Stromal cell of bone marrow (primary cell): ENCODE measurements at places on chromosomes 12 and 14.
A peak's percentile ranks its signal among the peaks of the same experiment; 100 is the strongest.

- no peak for DNase-seq
Observed at GRCh38 chr12:120101617-120102016, 14.9 kb downstream of the RAB35 start.

GRCh38 chr12:70971001-70971794 is 50.7 kb upstream of the PTPRR start:
- peak; percentile 69 for DNase-seq

GRCh38 chr14:98555440-98555839 is 716.6 kb downstream of the BCL11B start:
- DNase-seq = no peak

GRCh38 chr12:2297658-2298057 is 244.9 kb downstream of the CACNA1C start:
- DNase-seq = no peak

GRCh38 chr14:80940146-80940545 is 1.4 kb downstream of the CEP128 start:
- no peak for DNase-seq

- no peak for DNase-seq
Observed at GRCh38 chr12:6724409-6724797, 557 bp downstream of the COPS7A start.

DNA sequence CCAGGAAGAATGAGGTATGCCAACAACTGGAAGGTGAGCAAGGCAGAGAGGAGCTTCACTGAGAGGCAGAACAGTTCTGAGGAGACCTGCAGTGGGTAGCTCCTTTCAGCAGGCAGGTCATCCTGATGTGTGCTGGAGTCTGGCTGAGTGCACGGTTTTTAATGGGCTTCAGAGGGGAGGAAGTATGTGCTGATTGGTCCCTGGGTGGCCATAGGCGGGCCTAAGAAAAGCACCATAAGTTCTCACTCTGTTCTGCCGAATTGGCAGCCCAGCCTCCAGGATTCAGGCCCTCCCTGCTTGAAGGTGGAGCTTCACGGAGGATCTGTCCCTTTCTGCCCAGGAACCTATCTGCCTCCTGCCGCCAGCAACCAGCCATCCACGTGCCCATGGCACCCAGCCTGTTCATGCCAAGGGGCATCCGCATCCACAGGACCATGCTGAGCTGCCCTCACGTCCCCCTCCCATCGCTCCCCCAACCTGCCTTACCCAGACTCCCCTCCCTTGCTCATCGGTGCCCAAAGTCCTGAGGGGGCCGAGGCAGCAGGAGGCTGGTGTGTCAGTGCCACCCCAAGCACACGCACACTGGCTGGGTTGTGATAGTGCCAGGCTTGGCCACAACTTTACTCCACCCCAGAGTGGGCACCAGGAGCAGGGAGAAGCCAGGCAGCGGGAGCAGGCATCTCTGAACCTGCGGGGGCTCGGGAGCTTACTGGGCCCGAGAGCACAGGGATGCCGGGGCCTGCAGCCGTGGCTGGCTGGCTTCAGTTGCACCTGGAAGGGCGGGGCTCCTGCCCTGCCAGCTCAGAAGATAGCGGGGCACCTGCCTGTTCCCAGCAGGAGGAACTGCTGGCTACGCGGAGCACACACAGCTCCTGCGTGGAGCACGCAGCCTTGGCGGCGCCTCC is 608.4 kb upstream of the FOXG1 start:
- no peak for DNase-seq

GRCh38 chr12:14567351-14568162 is at the start of gene PLBD1:
TSS of gene PLBD1 (minus strand) at chr12:14567883. CDS start at chr12:14567696, 187 bp downstream.
- peak; percentile 13 for DNase-seq

DNA sequence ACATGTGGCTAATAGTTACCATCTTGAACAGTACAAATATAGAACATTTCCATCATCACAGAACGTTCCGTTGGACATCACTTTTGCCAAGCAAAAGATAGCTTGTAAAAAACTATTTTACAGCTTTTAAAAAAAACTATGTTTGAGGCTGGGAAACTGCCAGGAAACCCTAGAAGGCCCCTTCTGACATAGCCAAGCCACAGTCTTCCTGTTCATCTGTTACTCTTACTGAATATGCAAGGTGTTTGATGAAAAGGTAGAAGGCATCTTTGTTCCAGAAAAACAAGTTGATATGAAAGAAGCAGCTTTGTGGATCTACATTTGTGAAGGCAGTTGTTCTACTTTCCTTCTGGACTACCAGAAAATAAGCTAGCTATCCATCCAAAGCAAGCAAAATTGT is 23.6 kb upstream of the WNK1 start:
- DNase-seq = no peak

DNA sequence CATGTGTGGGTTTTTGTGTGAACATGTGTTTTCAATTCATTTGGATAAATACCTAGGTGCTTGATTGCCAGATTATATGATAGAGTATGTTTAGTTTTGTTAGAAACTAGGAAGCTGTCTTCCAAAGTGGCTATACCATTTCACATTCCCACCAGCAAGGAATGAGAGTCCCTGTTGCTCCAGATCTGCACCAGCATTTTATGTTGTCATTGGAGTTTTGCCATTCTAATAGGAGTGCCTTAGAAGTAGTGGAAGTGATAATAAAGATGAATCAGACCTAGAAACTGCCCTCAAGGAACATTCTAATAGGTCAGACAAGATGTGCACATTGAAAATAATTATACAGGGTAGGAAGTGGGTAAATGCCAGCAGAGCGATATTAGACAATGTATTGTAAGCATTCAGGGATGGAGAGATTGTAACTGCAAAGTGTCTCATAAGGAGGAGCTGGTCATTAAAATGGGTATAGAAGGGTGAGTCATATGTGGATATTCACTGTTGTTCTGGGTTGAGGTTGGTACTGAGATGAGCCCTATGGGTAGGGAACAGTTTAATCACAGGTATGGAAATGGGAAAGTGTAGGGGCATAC is 71.4 kb downstream of the MNAT1 start:
- peak; percentile 22 for DNase-seq

DNA sequence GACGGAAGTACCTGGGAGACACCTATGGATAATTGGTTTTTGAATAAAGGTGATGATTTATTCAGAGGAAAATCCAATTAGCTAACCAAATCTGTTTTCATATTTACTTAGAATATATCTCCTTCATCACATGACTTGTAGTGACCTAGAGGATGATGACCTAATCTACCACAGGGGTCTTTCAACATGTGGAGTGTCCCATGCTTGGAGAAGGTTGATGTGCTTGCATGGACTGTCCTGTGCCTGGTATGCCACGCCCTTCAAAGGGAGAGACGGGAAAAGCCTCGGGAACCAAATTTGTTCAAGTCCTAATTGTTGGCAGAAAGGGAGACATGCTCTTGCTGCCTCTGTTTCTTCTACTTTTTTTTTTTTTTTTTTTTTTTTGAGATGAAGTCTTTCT is 11.8 kb upstream of the PAPLN start:
- no peak for DNase-seq

GRCh38 chr12:123991372-123991951 is 18.4 kb downstream of the ZNF664 start:
- no peak for DNase-seq

DNA sequence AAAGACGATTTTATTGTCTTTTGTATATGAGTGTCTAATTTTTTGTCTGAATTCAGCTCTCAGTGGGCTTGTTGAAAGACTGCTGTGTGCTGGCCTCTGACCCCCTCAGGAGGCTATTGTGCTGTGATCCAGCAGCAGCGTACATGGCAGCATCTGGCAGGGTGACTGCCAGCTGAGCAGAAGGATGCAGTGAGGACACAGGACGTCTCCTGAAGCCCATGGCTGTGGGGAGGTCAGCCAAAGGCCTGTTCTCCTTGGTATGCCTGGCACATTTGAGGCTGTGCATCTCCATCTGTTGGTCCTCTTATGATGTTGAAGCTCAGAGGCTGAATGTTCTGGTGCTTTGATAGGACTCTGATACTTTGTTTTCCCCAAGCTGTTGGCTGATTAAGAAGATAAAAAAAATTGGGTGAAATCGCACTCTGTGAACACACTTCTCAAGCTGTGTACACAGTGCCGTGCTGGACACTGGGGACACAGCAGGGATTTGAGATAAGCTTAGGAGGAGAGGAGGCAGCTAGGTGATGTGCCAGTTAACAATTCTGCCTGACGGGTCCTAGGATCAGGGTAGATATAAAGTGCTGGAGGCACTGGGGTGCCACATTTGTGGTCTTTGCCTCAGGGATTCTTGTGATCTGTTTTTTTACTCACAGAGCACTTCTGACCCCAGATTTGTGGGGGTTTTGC is 37.5 kb downstream of the EID3 start:
- DNase-seq = no peak

GRCh38 chr12:113926788-113927187 is 39.3 kb downstream of the RBM19 start:
- no peak for DNase-seq

DNA sequence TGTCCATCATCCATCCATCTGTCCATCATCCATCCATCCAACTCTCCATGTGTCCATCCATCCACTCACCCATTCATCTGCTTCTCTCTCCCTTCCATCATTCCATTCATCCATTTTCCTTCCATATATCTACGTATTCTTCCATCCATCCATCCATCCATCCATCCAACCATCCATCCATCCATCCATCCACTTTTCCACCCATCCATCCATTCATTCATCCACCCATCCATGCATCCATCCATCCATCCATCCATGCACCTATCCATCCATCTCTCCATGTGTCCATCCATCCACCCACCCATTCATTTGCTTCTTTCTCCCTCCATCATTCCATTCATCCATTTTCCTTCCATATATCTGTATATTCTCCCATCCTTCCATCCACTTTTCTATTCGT is 214.0 kb upstream of the RTL1 start:
- no peak for DNase-seq

- DNase-seq = no peak
Observed at GRCh38 chr14:72499746-72500145, 394.2 kb downstream of the DPF3 start.

DNA sequence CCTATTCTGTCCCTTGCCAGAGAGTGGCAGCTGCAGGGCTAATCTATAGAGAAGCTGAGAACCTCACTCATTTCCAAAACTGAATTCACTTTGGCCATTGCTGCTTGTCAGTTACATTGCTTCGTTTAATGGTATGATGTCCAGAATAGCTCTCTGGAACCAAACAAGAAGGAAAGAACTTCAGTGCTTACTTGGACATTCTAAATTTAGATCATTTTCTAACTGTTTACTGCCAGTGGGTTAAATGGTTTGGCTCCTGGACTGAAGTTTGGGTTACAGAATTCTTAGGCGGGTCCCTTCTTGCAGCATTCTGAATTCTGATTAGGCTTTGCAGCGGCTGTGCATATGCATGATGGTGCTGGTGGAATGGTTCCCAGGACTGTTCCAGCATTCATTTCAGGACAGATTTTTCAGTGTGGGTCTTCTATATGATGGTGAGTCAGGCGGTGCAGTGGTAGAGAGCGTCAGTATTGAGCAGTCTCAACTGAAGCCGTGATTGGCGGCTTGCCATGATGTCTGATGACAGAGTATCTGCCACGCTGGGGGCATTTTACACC is 148.7 kb downstream of the DYRK2 start:
- no peak for DNase-seq

DNA sequence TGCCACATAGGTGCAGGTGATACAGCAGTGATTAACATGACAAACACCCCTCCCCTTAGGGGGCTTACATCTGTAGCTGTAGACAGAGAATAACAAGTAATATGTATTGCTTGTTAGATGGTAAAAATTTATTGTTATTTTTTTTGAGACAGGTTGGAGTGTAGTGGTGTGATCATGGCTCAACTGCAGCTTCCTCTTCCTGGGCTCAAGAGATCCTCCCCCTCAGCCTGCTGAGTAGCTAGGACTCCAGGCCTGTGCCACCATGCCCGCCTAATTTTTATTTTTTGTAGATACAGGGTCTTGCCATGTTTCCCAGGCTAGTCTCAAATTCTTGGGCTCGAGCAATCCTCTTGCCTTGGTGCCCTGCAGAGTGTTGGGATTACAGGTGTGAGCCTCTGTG is 19.8 kb downstream of the DIP2B start:
- no peak for DNase-seq

DNA sequence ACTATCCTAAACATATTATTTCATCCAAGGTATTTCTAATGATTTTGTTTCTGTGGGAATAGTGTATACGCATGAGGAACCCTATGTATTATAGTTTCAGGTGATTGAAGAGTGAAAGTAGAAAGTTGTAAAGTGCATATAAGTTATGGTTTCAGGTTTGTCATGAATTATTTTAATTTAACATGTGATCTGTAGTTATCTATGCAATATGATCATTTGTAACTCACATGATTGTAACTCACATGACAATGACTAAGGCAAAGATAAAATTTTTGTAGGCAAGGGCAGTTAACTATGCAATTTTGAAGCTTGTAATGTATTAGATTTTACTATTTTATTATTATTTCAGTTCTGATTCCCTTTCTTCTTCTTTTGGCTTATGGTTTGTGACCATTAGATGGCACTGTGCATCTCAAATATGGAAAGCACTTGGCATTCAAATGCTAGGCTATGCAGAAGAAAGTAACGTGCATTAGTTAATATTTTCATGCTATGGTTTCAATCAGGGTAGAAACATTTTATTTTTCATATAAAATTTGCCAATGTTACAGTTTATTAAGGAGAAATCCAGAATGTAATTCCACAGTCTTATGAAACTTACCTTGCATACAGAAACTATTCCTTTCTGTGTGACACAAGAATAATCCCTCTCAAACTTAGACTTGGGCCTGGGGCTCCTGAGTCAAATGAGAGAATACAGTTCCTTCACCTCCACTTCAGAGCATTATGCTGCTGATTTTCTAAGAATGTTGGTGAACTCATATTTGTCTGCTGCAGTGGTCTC is 15.8 kb upstream of the TMEM30B start:
- peak; percentile 33 for DNase-seq

- DNase-seq = no peak
Observed at GRCh38 chr12:27771481-27772327, 8.3 kb upstream of the KLHL42 start.

- DNase-seq = peak; percentile 68
Observed at GRCh38 chr12:49088150-49088931, 6.3 kb downstream of the DHH start.

DNA sequence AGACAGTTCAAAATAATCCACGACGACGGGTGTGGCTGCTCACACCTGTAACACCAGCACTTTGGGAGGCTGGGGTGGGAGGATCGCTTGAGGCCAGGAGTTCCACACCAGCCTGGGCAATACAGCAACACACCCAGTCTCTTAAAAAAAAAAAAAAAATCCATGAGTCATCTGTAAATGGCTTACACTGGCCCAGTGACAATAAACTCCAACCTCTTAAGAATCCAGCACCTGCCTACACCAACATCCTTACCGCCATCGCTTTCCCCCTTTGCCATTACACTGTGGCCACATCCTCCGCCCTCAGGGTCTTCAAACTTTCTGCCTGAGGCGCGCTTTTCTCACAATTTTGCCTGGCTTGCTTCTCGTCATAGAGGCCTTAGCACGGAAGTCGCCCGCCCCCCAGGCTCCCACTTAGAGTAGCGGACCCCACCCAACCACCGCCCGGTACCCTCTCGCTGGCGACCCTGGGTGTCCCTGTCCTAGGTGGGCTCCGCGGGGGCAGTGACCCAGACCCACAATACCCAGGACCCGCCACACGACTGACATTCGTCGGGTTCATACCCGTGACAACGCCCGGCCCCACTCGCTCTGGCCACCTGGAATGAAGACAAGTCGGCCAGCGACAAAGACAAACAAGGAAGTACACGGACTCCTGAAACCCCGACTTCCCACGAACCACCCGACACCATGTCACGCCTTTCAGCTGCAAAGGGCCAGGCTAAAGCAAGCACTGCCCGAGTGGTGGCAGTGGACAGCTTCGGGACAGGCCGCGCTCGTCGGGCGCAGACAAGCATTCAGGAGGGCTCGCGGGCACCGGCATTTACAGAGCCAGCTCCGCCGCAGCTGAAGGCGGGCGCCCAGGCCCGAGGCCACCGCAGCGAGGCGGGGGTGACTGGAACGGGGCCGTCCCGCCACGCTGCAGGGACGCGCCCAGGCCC is 636 bp downstream of the GOLGA3 start:
- peak; percentile 51 for DNase-seq

- DNase-seq = no peak
Observed at GRCh38 chr14:93317875-93318807, 14.7 kb downstream of the BTBD7 start.
